ENCODE measurements at places on chromosomes 6 and 20. TPM values are rescaled to one million over a fixed set of nuclear protein-coding genes. Genes with fewer than 3 reads are reported as not detected.

DNA sequence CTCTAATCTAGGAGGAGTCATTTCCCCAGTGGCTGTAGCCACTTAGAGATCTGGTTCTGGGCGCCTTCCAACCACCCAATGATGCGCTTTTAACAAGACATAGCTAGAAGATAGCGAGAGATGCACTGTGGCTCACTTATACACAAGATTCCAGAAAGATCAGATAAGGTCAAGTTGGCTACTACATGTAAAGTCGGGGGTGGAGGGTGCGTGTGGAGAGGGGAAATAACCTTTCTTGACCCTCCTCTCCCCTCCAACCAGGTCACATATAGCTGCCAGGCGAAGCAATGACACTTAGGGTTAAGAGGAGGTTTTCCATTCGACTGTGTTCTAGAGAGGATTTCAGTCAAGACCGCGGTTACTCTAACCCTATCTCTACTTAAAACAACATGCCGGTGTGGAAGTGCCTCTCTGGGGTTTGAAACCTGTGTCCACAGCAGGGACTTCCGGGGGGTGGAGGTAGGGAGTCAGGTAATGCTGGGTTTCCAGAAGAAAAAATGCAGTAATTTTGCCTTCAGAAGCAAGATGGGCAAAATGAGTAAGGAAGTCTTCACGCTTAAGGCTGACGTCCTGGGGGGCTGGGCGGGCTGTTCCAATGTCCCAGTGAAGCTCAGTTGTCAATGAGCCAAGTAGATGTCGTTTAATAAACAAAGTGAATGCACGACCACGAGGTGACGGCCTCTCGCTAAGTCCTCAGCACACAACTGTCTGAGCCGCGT, 1.8 kb upstream of the SIM1 start:
- H3K4me1 ChIP-seq: peaks cover 3% of the 10 kb centered on the region
- H3K27me3 ChIP-seq: peaks cover 93% of the 10 kb centered on the region
- no peaks in the 10 kb centered on the region for H3K36me3 ChIP-seq
- no peak overlapping the region for H3K27ac ChIP-seq
- H3K4me3 ChIP-seq: no peak overlapping the region

DNA sequence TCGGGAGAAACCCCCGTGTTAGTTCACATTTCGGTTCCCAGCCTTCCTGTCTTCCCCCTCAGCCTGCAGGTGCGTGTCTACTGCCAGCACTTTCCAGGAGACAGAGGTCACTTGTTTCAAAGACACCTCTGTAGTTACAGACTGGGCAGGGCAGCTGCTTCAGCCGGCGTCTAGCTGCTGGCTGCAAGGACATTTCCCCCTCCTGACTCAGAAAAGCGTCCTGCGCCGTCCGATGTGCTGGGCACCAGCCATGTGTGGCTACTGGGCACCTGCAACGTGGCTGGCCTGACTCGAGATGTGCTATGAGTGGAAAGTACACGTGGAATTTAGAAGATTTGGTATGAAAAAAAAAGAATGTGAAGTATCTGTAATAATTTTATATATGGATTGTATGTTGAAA, 37.6 kb downstream of the RRBP1 start:
- H3K27ac ChIP-seq: no peak overlapping the region
- no peaks in the 10 kb centered on the region for H3K27me3 ChIP-seq
- H3K4me1 ChIP-seq: peaks cover 23% of the 10 kb centered on the region

TRIM15 gene
- not detected for total RNA-seq

DNA sequence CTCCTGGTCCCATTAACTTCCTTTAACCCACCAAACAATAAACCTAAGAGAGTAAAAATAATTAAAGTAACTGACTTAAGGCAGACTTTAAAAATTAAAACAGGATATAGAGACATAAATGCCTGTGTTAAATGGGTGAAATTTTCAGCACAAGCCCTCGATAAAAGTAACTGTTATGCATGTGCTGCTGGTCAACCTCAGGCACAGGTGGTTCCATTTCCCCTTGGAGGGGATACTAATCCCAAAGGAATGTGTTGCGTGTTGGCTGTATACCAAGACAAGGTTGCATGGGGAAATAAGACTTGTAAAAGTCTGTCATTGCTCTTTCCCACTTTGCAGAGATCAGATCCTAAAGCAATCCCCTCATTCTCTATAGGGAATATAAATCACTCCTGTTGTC, 25.8 kb downstream of the HLA-A start:
- H3K27me3 ChIP-seq: peaks cover 8% of the 10 kb centered on the region
- peaks cover 6% of the 10 kb centered on the region for H3K4me1 ChIP-seq
- H3K27ac ChIP-seq: no peak overlapping the region
- H3K36me3 ChIP-seq: no peaks in the 10 kb centered on the region
- DNase-seq: no peak

DNA sequence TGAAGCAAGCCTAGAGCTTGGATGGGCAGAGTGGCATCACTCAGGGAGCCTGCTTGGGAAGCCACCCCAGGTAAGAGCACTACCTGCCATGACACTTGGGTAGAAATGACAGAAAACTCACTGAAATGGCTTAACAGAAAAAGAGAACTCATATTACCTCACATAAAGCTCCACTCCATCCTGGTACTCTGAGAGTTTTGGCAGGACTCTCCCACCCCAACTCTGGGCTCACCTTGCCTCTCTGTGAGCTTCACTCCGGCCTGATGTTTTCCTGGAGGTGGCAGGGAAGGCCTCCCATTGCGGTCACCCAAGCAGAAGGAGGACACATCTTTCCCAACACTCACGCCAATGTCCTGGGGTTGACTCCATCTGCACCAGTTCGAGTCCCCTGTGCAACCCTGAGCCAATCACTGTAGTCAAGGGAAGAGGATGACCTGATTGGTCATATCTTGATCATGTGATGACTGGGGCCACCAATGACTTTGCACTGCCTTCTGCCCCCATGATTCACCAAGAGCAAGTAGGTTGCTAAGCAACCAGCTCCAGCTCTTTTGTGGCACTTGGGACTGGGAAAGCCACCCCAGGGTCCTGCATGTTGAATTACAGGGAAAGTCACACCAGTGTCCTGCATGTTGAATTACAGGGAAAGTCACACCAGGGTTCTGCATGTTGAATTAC, 446.1 kb upstream of the SULF2 start:
- no peak for DNase-seq
- H3K4me3 ChIP-seq: no peak overlapping the region
- H3K4me1 ChIP-seq: no peaks in the 10 kb centered on the region
- no peak overlapping the region for H3K27ac ChIP-seq

GRCh38 chr6:98467902-98468301, 366.5 kb upstream of the POU3F2 start:
- no peak overlapping the region for H3K4me3 ChIP-seq
- no peak for DNase-seq
- H3K4me1 ChIP-seq: no peaks in the 10 kb centered on the region
- no peak overlapping the region for H3K27ac ChIP-seq
- H3K27me3 ChIP-seq: no peaks in the 10 kb centered on the region

DNA sequence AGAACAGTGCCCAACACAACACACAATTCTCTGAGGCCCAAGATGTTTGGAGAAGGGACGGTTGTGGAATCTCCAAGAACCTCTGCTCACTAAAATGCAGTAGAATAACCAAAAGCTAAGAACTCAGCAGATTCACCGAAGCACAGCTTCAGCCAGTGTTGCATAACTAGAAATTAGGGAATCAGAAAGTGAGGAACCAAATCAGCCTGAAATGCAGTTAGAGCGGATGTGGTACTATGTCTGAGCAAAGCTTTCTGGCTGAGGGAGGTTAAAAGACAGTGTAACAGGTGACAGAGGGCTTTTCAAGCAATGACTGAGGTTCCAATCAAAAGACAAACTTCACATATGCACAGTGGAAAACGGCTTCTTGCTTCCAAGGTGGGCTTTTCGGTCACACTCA, 197.9 kb upstream of the KCNK16 start:
- H3K27ac ChIP-seq: no peak overlapping the region
- DNase-seq: peak; percentile 79
- H3K4me1 ChIP-seq: peaks cover 66% of the 10 kb centered on the region
- no peak overlapping the region for H3K4me3 ChIP-seq
- H3K27me3 ChIP-seq: no peaks in the 10 kb centered on the region

RIMS4 gene
- 0.43 TPM for total RNA-seq
